ENCODE measurements at places on chromosomes 4 and X.
A peak's percentile ranks its signal among the peaks of the same experiment; 100 is the strongest.

DNA sequence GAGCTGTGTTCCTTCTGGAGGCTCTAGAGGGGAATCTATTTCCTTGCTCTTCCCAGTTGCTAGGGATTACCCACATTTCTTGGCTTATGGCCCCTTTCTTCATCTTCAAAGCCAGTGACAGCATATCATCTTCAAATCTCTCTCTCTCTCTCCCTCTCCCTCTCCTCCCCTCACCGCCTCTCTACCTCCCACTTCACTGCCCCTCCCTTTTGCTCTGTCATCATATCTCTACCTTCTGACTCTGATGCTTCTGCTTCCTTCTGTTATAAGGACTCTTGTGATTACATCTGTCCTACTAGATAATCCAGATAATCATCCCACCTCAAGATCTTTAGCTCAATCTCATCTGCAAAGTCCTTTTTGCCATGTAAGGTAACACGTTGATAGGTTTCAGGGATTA, 93.1 kb upstream of the TEX13D start:
- DNase-seq, result no peak

DNA sequence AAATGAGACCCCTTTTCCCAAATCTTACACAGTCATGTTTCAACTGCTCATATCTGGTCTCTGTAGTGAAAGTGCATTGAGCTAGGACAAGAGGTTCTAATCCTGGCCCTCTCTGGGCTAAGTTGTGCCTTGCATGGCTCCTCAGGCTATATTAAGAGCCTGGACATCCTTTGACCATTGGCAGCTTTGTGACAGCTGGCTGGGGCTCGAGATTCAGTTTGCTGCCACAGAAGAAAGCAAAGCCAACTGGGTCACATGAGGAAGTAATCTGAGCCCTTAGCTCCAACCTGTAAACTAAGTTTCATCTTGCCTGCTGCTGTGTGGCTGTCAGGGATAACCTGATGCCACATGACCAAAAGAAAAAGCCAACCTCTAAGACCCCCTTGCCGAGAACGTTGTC, 51.8 kb upstream of the JADE1 start:
- no peak for DNase-seq

DNA sequence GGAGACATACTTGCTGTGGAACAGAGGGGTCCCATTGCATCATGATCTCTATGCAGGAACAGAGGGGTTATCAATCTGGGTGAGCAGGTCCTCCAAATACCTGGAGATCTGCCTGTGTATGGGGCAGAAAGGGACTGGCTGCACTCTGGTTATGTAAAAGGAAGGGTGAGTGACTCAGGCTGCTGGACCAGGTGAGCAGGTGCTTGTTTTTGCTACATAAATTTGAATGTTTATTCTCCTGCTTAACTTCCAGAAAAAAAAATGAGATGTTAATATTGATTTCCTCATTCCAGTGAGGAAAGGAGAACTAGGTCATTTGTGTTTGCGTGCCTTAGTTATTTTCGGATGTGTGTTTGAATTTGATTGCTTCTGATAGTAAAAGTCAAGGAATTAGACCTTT, 225.8 kb upstream of the TRAM1L1 start:
- no peak for DNase-seq

DNA sequence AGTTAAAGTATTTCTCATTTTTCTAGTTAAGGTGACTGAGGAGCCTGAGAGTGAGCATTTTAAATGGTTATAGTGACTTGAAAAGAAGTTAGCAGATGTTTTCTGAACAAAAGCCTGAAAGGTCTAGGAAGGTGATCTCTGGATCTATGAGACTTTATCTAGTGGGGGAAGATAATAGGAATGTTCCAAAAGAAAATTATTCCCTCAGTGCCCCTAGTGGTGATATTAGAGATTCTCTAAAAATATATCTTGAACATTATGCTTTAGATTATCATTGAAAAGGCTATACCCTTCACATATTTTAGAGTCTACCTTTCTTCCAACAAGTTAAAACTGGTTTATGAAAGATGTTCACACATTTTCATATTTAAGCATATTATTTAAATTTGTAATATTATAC, 69.0 kb upstream of the SPANXN1 start:
- no peak for DNase-seq

- DNase-seq, result no peak
Measured at GRCh38 chrX:129540068-129540653, at the start of gene OCRL. Gene OCRL, plus strand, starts transcription at chrX:129540259. Its CDS starts 181 bp downstream, at chrX:129540440.

DNA sequence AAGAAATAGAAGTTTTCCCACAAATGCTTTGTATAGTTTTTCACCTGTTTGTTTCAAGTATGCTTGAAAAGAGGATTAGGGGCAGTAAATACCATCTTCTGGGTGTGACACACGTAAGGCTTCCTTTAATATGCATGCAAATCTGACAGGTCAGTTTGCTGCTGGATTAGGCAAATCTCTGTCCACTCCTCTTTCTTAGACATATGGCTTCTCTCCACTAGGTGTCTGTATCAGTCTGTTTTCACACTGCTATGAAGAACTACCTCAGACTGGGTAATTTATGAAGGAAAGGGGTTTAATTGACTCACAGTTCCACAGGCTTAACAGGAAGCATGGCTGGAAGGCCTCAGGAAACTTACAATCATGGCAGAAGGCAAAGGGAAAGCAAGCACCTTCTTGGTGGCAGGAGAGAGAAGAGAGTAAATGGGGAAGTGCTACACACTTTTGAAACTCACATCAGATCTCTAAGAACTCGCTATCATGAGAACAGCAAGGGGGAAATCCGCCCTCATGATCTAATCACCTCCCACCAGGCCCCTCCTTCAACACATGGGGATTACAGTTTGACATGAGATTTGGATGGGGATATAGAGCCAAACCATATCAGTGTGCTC, 66.9 kb downstream of the TAB3 start:
- DNase-seq, result no peak

- no peak for DNase-seq
Measured at GRCh38 chr4:156976147-156976546, 4.5 kb upstream of the PDGFC start.

GRCh38 chrX:35819241-35819640, 21.1 kb downstream of the MAGEB16 start:
- no peak for DNase-seq

DNA sequence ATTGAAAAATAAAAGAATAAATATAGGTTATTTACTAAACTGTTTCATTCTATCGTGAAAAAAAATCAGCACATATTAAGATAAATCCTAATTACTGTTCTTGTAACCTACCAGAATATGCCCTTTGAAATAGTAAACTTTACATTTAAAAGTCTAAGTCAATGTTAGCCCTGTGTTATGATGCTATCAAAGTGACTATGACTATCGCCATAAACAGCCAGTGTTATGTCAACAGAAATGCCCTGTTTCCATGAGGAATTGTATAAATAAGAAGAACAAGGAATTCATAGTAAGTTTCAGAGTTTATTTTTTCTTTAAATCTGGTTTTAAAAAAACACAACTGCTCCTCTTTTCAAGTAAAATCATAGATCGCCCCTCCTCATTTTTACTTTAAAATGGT, 11.4 kb downstream of the NR3C2 start:
- DNase-seq, result no peak

- DNase-seq, result no peak
Measured at GRCh38 chrX:23911126-23911835, 3.5 kb downstream of the CXorf58 start.

DNA sequence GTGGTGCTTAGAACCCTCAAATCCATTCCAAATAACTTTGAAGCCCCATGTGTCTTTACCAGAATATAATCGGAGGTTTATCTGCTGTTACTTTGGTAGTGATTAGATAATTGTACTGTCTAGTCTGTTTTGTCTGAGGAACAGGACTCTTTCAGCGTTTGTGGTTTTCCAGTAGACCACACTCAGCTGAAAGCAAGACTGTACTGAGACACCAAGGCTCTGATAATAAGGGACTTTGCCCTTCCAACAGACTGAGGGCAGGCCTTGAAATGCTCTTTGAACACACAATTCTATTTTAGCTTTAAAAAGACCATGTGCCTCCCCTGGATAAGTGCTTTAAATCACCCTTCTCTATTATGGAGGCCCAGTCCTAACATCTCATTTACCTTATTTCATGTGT, 76.1 kb downstream of the KLHL8 start:
- no peak for DNase-seq

- no peak for DNase-seq
Measured at GRCh38 chrX:96989830-96990571, 106.3 kb downstream of the RPA4 start.

- DNase-seq, result no peak
Measured at GRCh38 chr4:57412259-57413054, 302.3 kb upstream of the IGFBP7 start.

GRCh38 chrX:145405012-145405411, 157.7 kb downstream of the SPANXN1 start:
- no peak for DNase-seq

DNA sequence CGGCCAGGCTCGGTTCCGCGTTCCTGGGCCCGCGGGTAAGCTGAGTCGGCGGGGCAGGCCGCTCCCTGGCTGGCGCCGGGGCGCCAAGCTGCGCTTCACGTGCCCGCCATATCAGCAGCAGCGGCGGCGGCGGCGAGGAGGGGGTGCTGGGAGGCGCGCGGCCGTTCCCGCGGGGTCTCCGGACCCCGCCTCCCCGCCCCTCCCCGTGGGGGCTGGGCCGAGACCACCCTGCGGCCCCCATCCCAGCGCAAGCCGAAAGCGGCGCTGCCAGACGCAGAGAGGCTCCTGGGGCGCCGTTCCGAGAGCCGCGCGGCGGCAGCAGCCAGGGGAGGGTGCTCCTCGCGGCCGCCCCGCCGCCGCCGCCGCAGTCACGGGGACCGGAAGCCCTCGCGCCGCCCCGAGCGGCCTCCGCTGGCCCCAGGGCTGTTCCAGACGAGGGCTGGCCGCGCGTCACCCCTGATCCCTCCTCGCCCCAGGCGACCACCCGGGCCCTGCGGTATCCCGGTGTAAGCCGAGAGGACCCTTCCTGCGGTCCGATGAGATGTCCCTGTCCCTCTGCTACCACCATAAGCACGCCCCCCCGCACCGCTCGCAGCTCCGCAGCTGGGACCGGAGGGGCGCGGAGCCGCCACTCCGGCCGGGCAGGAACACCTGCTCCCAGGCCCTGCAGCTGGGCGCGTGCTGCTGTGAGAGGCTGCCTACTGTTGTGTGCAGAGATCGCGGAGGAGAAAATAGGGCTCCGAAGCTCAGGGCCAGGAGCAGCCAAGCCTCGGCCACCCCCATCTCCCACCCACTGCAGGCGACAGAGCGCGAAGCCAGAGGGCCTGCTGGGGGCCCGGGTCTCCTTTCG, 7.5 kb upstream of the BCOR start:
- DNase-seq, result no peak

DNA sequence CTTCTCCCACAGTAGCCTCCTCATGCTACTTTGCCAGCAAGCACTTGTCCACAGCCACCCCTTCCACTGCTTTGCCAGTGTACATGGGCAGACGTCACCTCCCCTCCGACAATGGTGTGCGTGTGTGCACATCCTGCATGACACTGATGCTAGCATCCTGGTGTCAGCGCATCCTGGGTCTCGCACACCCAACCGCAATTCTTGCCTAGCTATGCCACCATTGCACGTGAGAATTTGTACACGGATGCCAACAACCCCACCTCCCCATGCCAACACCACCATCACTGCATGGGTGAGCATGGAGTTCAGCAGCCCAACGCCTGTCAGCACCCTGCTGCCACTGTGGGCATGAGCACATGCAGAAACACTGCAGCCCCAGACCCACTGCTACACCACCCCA, 550.0 kb downstream of the STPG2 start:
- DNase-seq, result no peak

DNA sequence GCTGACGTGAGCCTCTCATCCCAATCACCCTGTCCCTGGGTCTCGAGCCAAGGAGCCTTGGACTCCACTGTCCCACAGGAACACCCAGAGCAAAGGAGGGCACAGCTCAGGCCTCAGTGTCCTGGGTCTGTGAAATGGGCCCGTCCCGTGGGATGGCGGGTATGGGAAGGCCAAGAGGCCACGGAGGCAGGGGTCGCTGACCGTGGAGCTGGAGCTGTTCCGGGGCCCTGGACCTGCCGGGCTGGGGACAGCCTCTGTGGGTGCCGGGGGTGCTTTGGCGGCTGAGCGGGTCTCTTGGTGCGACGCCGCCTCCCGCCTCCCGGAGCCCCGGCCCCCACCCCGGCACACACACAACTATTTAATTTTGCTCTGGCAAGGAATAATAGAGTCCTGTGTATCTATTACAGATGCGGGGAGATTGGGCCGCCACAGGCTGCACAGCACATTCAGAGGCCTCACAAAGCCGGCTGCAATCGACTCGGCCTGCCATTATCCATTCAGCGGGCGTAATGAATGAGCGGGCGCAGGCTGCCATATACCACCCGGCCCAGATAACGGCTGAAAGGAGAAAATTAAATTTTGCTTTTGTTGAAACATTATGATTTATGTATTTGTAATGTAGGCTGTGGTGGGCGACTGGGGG, 83.9 kb upstream of the NKX1-1 start:
- DNase-seq, result no peak

- DNase-seq, result no peak
Measured at GRCh38 chrX:118347131-118347530, 1.2 kb downstream of the WDR44 start.

- DNase-seq, result no peak
Measured at GRCh38 chrX:72129661-72130060, 2.1 kb downstream of the RTL5 start.

DNA sequence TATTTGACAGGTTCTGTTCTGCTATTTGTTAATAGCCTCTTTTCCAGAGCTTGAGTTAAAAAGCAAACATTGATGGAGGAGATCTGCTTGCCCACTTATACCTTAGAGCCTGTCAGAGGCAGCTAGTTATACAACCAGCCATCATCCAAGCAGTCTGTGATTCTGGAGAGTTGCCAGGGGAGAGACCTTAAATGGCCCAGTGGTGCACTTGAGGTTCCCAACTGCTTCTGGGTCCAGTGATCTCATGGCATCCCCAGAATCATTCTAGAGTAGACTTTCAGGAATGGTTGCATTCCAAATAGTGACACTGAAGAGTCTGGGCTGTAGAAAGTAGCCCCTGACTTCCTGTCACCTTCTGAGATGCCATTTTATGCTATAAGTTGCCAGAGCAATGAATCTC, 160.7 kb downstream of the FHIP1A start:
- DNase-seq, result no peak

GRCh38 chr4:73723023-73723422, 17.3 kb upstream of the CXCL8 start:
- no peak for DNase-seq

DNA sequence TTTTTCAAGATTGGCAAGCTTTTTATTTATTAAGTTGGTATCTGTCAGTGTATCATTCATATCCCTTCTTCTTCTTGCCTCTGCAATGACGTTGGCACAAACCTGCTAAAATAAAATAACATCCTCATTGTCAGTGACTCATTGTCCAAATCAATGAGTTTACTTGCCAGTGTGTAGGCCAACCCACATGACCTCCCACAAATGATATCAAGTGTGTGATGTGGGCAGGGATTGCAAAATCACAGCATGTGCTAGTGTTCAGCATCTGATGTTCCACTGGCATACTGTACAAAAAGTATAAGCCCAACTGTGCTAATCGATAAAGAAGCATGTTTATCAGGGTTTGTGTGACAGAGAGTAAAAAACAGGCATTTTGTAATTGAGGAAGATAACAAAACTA, 25.5 kb downstream of the GPAT3 start:
- DNase-seq, result no peak

- peak; percentile 44 for DNase-seq
Measured at GRCh38 chrX:45851434-45851991, 650.8 kb upstream of the DIPK2B start.
